ENCODE measurements at places on chromosomes 3 and 15.
A peak's percentile ranks its signal among the peaks of the same experiment; 100 is the strongest.

GRCh38 chr15:78621810-78622402 lies 1.1 kb upstream of the CHRNA3 start:
- no peak for DNase-seq

GRCh38 chr3:112579697-112580096 lies 17.9 kb downstream of the SLC35A5 start:
- DNase-seq = no peak

- no peak for DNase-seq
Observed at GRCh38 chr3:123327956-123328850, 120.7 kb downstream of the ADCY5 start.

DNA sequence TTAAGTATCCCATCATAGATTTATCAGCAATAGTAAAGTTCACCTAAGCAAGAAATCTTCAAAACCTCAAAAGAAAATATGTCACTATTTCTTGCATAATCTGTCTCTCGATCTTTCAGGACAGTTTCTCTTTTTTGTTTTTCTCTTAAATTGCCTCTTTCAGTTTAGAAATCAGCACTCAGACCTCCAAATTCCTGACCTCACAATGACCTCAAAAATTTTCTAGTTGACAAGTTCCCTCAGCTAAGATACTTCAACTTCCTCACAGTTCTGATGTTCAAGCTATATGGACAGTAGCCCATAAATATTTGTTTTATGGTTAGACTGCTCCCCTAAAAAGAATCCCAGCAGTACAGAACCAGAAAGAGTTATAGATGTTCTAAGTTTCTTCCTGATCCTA lies 24.1 kb downstream of the SLC24A5 start:
- no peak for DNase-seq

- DNase-seq = no peak
Observed at GRCh38 chr3:157523814-157524213, 20.6 kb upstream of the VEPH1 start.

DNA sequence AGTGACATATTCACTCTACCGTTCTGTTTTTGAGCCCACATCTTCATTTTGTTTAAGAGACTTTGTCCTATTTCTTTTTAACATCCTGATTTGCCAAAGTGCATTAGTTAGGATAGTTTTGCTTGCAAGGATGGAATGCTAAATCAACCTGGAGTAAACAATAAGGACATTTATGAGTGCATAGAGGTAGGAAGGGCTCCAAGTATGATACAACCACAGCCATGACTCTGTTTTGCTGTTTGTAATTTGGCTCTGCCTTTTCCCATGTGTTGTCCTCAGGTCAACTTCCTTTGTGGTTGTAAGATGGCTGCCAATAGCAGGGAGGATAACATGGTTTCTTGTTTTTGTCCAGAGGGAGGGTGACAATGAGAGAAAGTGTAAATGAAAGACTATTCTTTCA lies 66.4 kb upstream of the GOLIM4 start:
- DNase-seq = no peak

DNA sequence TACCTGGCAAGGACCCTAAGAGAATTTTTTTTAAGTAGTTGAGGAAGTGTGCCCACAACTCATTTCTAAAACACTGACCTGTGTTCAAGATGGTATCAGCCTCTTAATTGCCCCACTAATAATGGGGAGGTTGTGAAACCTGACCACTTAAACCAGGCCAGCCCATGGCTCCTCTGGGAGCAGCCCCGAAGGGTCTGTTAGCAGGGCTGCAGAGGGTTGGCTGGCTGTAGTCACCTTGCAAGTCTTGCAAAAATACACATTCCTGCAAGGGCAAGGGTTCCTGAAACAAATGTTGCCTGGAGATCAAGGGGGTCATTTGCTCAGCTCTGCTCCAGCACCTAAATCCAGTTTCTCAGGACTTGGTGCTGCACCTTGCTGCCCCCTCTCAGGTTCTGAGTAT lies 3.2 kb downstream of the IL17RD start:
- no peak for DNase-seq

DNA sequence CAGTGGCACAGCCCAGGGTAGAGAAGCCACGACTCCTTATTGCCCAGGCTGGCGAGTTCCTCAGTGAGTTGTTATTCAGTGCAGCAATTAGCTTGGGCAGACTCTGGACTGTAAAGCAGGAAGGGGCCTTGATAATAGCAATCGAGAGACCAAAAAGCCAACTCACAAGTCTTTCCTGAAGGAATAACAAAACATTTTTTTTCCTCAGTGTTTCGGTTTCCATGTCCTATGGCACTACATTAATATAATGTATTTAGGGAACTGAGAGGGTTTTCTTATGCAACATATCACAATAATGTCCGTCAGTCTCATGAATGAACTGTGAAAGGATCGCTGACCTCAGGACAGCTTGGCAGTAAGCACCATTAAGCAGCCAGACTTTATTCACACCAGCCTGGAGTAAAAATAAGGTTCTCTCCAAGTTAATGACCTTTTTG lies 248.9 kb upstream of the TBL1XR1 start:
- no peak for DNase-seq

- DNase-seq = no peak
Observed at GRCh38 chr3:138043266-138044029, 33.5 kb downstream of the CLDN18 start.

GRCh38 chr3:197592361-197593045 lies 36.7 kb upstream of the BDH1 start:
- DNase-seq = no peak

DNA sequence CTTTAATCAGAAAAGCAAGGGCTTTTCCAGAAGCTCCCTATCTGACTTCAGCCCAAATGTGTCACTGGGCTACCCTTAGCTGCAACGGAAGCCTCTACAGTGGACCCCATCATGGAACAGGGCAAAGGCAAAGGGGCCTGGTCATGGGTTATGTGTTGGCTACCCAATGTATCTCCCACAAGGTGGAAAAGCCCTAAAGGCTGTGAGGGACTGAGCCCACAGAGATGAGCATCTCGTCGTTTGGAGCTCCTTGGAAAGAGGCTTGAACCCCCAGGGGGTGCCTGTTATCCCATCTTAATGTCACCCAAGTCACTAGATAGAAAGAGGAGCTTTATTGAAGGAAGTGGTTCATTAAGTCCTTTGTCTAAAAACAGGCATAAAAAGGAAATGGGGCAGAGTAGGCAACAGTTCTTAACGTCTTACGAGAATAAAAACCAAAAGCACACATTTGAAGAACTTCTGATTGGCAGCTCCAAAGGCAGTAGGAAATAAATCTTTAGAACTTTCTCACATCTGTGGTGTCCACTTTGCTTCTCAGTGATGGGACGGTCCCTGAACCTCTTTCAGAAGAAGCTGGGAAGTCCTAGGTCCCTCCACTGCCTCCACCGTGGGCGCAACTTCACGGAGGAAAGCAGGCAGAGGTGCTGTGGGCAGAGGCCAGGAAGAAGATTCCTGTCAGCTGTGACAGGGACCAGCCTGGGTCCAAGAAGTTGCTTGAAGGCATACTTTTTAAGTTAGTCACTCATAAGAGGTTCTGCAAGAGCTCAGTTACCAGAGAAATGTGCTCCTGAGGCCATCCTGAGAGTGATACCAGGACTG lies 93.7 kb downstream of the MYLK start:
- DNase-seq = no peak

- no peak for DNase-seq
Observed at GRCh38 chr15:45156744-45157455, 27.1 kb downstream of the DUOX1 start.

DNA sequence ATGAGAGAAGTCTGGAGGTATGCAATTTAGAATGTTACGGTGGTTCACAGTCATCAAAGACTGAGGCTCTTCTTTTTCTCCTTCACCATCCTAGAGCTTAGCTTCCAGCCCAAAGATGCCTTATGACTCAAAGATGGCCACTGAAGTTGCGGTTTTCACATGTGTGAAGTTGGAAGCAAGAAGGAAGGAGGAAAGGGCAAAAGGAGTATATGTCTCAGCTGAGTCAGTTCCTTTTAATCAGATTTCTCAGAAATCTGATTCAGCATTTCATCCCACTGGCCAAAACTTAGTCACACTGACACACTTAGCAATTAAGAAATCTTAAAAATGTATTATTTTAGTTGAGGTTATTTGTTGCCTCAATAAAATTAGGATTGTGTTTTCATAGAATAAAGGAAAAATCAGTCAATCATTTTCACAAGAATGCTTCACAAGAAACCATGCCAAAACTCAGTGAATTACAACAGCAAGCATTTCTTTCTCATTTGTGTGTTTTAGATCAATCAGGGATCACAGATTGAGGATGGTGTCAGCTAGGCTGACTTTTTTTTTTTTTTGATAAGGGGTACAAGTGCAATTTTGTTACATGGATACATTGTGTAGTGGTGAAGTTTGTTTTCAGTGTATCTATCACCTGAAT lies 211.1 kb upstream of the GADL1 start:
- DNase-seq = no peak

- no peak for DNase-seq
Observed at GRCh38 chr15:70025413-70026296, 72.1 kb downstream of the TLE3 start.

DNA sequence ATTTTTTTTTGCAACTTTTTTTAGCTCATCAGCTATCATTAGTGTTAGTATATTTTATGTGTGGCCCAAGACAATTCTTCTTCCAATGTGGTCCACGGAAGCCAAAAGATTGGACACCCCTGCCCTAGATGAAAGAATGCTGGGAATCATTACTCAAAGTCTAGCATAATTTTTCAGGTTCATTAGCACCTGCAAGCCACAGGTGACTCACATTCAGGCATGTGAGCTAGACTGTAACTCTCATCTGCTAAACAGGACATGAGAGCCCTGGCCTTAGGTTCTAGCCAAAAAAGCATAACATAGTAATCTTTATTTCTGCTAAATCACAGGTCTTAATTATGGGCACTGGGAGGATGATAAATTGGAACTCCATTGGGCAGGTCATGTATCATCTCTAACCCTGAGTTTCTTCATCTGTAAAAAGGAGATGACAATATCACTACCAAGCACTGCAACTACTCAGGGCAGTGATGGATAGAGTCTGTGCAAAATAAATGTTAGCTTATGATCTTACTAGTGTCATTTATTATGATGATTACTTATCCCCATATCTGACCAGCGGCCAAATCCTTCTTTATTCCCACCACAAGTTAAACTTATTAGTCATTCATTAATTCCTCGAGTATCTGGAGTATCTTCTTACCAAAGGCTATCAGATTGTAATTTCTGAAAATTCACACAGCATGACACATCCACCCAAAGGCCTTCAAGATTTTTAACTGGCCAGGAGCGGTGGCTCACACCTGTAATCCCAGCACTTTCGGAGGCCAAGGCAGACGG lies 125.0 kb downstream of the PLD1 start:
- DNase-seq = no peak

DNA sequence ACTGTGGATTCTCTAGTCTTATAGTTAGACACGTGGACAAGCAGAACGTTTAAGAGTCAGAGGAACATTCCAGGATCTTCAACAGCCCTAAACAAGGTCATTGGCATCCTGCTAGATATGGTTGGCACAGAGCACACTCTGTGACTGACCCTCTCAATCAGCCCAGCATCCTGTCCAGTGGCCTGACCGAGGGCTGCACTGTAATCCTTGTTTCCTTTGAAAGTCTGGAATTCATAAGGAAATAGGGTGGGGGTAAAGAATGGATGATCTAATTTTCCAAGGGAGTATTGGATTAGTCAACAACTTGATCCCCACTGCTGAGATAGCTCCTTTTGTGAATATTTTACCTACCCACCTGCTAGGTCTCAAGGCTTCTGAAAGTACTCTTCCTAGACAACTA lies 94.5 kb upstream of the DLG1 start:
- no peak for DNase-seq

GRCh38 chr15:32730677-32731654 lies 13.2 kb downstream of the GREM1 start:
- no peak for DNase-seq

DNA sequence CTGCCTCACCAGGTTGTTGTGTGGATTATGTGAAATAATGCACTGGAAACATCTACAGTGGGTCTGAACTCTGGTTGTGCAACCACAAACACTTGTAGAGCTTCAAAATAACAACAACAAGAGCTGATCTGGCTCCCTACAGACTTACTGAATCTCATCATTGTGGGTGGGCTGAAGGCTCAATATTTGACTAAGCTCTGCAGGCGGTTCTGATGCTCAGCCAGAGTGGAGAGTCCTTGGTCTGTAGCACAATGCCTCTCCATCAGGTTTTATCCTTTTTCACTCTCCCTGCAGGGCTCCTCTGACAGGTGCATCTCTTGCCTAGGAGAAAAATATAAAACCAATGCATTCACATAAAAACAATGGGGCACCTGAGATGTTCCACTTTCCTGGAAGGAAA lies 456.3 kb upstream of the ONECUT1 start:
- DNase-seq = no peak

DNA sequence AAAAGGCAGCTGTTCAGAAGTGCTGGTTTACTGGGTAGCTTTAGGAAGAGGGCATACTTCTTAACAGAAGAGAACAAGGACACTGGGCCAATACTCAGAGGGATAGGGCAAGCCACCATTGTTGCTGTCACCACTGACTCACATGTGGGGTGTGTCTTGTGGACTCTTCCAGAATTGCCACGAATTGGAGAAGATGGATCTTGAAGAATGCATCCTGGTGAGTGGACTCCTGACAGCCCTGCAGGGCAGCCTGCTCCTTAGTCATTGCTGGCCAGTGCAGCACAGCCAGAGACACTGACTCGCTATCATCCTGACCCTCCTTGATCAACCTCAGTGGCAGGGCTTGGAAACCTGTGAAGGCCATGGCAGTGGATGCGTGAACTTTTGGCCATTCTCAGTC lies 62.3 kb downstream of the UBP1 start:
- DNase-seq = no peak

- DNase-seq = no peak
Observed at GRCh38 chr3:72310419-72311380, 525.8 kb upstream of the PROK2 start.

DNA sequence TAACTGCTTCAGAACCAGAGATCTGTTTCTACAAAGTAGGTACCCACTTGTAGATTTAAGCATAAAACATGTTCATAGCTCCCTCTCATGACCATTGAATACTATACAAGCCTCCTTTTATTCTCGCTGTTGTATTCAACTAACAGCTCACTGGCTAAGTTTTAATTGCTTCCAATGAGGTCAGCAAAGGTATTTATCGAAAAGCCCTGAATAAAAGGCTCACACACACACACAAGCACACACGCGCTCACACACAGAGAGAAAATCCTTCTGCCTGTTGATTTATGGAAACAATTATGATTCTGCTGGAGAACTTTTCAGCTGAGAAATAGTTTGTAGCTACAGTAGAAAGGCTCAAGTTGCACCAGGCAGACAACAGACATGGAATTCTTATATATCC lies at the start of gene FGF7:
TSS of gene FGF7 (plus strand) at position 222 of the 400 bp plus-strand sequence. CDS start 1,056 bp downstream, outside the sequence.
- no peak for DNase-seq

DNA sequence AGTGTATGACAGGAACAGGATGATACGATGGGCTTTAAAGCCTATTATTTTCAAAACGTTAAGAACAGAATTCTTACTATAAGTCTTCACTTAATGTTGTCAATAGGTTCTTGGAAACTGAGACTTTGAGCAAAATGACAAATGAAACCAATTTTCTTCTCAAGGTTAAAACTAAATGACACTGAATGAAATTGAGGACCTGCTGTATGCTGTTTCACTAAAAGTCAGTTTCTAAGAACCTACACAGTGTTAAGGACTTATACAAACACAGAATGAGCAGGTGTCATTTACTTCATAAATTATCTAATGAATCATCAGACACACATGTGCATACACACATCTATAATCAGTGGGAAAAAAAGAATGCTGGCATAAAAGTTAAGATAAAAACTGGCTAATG lies 106.9 kb downstream of the RFTN1 start:
- DNase-seq = no peak

- peak; percentile 18 for DNase-seq
Observed at GRCh38 chr15:65981837-65982626, 112.7 kb downstream of the RAB11A start.

Data from NCI-H1694 treated with DMSO at 0.1 percent for 48 hours (cell line).